ENCODE measurements at places on chromosomes 16 and 17.

GRCh38 chr17:16931318-16932060, 40.4 kb downstream of the TNFRSF13B start:
- H3K36me3 ChIP-seq: no peaks in the 10 kb centered on the region
- H3K27me3 ChIP-seq: no peaks in the 10 kb centered on the region
- no peaks in the 10 kb centered on the region for H3K4me1 ChIP-seq

GRCh38 chr16:69756705-69757104, 2.0 kb upstream of the NOB1 start:
- no peaks in the 10 kb centered on the region for H3K36me3 ChIP-seq
- peaks cover 12% of the 10 kb centered on the region for H3K4me1 ChIP-seq
- no peaks in the 10 kb centered on the region for H3K27me3 ChIP-seq
- no peak overlapping the region for H3K4me3 ChIP-seq
- no peak overlapping the region for H3K27ac ChIP-seq
- no peak for DNase-seq

DNA sequence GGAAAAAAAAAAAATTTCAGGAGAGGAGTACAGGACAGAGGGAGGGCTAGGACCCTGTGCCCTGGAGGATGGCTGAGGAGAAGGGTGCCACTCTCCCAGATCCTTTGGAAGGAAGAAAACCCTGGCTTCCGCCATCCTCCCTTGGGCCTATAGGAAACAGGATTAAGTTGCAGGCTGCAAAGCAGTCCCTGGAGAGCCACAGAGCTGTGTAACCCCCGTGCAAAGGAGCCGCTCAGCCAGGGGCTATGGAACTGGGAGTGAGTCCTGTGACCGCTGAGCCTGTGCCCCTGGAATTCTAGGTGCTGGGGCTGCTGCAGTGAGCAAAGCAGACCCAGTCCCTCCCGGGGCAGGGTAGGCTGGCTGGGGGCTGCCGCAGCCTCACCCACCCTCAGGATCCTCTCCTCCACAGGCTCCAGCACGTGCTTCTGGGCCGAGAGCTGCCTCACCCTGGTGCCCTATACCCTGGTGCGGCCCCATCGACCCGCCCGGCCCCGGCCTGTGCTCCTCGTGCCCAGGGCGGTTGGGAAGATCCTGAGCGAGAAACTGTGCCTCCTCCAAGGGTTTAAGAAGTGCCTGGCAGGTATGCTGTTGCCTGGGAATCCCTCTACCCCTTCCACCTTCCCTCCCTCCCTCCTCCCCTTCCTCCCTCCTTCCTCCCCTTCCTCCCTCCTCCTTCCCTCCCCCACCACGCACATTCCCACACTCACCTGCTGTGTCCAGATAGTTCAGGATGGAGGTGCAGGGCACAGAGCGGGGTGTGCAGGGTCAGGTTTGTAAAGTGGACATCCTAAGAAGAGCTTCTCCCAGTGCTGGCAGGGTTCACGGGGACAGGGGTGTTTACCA, 15.3 kb downstream of the SGSH start:
- no peak overlapping the region for H3K27ac ChIP-seq
- H3K4me3 ChIP-seq: no peak overlapping the region
- H3K4me1 ChIP-seq: no peaks in the 10 kb centered on the region
- no peaks in the 10 kb centered on the region for H3K36me3 ChIP-seq
- H3K27me3 ChIP-seq: no peaks in the 10 kb centered on the region
- DNase-seq: no peak

GRCh38 chr16:81353895-81354294, 39.1 kb downstream of the GAN start:
- no peaks in the 10 kb centered on the region for H3K27me3 ChIP-seq
- H3K36me3 ChIP-seq: no peaks in the 10 kb centered on the region
- H3K4me3 ChIP-seq: no peak overlapping the region
- H3K4me1 ChIP-seq: no peaks in the 10 kb centered on the region
- DNase-seq: no peak

GRCh38 chr16:47728205-47728604, 267.1 kb downstream of the PHKB start:
- no peak for DNase-seq
- no peak overlapping the region for H3K4me3 ChIP-seq
- no peaks in the 10 kb centered on the region for H3K27me3 ChIP-seq
- no peaks in the 10 kb centered on the region for H3K36me3 ChIP-seq
- H3K4me1 ChIP-seq: peaks cover 10% of the 10 kb centered on the region
